ENCODE measurements at places on chromosomes 12 and 14.

- DNase-seq, result peak; percentile 57
Observed at GRCh38 chr12:104456417-104456949, at the start of gene CHST11. Gene CHST11 (plus strand): TSS chr12:104456948.

GRCh38 chr14:55440385-55440784 lies at the start of gene TBPL2:
Gene TBPL2 (minus strand): TSS chr14:55440616. CDS start chr14:55440449, 167 bp downstream.
- DNase-seq, result no peak

GRCh38 chr12:56596815-56597214 lies 33.3 kb downstream of the BAZ2A start:
- DNase-seq, result no peak

GRCh38 chr12:77352946-77353345 lies 287.6 kb upstream of the E2F7 start:
- DNase-seq, result no peak

GRCh38 chr14:65320661-65321308 lies 91.7 kb upstream of the FUT8 start:
- no peak for DNase-seq

DNA sequence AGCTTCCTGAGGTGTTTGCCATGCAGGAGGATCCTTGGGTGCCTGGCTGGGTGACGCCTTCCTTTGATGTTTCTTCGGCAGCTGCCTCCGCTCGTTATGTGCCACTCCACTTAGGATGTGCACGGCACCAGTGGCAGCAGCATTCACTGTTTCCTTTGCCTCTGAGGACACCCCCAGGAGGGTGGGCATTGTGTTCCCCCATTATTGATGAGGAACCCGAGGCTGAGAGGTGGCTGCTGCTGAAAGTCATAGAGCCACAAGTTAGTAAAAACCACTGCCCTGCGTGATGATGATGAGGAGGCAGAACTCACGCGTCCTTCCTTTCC lies 41.2 kb downstream of the EP400 start:
- DNase-seq, result no peak

GRCh38 chr12:65609359-65609771 lies 214.9 kb upstream of the HMGA2 start:
- DNase-seq, result no peak

DNA sequence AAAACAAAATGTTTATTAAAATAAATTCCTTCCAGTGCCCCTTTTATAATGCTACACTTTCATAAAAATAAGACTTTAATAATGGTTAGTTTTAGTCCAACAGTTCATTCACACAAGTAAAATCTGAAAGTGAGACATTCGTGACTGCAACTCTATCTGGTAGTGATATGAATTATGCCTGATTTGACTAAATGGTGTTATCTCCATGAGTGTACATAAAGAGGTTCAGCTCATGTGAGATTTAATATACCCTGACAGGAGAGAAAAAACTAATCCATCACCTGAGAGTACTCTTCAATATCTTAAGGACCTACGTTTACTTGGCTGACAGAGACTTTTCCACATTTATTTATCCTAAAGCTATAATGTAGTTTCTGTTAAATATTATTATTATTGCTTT lies 34.0 kb downstream of the ERO1A start:
- DNase-seq, result no peak

GRCh38 chr12:79329933-79330332 lies 360.8 kb downstream of the PAWR start:
- no peak for DNase-seq

- DNase-seq, result no peak
Observed at GRCh38 chr12:66109056-66109455, 21.5 kb downstream of the LLPH start.

- no peak for DNase-seq
Observed at GRCh38 chr12:127588249-127588648, 678.7 kb upstream of the TMEM132C start.

- DNase-seq, result no peak
Observed at GRCh38 chr14:102497998-102498677, 11.4 kb downstream of the ANKRD9 start.

GRCh38 chr12:55624056-55624455 lies 12.6 kb upstream of the OR10P1 start:
- no peak for DNase-seq

GRCh38 chr14:55671641-55672040 lies 91.6 kb downstream of the KTN1 start:
- DNase-seq, result no peak

GRCh38 chr12:62106547-62107185 lies 153.5 kb upstream of the USP15 start:
- DNase-seq, result no peak

DNA sequence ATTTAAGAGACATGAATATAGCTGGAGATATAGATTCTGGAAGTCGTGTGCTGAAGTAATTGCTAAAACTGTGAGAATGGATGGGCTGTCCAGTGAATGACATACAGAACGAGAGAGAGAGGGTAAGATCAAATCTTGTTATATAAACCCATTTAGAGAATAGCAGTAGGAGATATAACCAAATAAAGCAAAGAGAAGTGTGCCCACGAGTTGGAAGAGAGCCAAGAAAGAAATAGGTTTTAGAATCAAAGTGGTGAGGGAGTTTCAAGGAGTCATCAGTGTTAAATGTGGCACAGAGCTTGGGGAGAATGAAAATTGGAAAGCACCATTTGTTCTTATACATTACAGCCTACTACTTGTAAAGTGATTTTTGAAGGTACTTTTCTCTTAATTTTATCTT lies 19.2 kb downstream of the TOGARAM1 start:
- no peak for DNase-seq

GRCh38 chr12:68240079-68240478 lies 13.3 kb downstream of the IL22 start:
- DNase-seq, result no peak

- DNase-seq, result no peak
Observed at GRCh38 chr12:105099356-105099755, 8.2 kb upstream of the WASHC4 start.

- DNase-seq, result no peak
Observed at GRCh38 chr12:41514021-41514777, 326.1 kb downstream of the PDZRN4 start.

DNA sequence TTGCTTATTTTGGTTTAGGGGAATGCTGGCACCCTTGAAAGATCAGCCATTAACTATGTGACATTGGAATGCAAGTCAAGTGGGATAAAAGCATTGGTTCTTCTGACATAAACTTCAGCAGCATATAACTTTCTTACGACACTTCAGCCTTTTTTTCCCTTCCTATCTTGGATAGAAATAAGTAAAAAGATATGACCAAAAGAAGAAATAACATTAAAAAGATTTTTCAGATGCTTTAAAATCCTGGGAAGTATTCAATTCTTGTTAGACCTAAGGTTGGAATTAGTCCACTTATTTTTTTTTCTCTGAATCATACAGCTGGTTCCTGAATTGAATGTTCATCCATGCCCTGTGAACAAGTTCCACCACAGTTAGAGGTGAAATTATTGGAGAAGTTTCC lies 85.6 kb upstream of the TSPAN8 start:
- DNase-seq, result no peak

DNA sequence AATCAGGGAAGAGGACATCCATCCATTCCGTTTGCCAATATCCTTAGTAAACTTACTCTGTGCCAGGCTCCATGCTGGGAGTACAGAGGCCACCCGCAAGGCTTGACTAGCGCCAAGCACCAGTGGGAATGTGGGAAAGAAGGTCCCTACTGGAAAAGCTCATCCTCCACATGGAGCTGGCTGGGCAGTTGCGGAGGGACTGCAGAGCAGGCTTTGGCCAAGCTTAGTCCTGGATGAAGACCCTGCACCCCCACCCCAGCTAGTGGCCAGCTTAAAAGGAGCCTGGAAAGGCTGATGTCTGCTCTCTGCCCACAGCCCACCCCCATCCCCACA lies 22.4 kb upstream of the EIF2B2 start:
- DNase-seq, result no peak

GRCh38 chr12:20463913-20464524 lies 95.7 kb downstream of the PDE3A start:
- DNase-seq, result no peak

DNA sequence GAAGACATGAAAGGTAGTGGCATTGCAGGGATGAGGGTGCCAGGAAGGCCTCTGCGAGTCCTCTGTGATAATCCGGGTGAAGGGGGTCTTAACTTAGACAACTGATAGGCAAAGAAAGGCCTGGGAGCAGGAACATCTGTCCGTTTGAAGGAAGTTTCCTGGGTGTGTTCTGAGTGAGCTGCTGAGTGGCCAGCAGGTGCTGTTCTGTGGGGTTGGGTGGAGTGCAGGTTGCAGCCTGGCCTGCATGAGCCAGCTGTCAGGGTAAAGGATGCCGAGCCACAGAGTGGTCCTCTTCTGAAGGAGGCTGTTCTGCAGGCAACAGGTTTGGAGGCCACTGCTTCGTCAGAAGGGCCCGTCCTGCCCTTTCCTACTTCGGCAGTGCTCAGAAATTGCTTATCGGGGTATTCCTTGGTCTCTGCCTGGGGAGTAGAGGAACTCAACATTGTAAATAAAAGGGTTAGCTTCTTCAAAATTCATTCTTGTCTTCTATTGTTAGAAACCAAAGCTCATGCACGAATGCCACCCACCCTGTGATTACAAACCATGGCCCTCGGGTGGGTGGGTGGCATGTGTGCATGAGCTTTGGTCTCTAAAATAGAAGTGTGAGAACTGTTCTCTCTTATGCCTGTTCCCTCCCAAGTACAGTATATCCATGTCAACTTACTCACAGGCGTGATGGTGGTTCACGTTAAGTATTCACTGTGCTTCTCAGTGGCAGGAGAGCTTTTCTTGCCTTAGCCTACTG lies 118.9 kb downstream of the CHST11 start:
- no peak for DNase-seq

DNA sequence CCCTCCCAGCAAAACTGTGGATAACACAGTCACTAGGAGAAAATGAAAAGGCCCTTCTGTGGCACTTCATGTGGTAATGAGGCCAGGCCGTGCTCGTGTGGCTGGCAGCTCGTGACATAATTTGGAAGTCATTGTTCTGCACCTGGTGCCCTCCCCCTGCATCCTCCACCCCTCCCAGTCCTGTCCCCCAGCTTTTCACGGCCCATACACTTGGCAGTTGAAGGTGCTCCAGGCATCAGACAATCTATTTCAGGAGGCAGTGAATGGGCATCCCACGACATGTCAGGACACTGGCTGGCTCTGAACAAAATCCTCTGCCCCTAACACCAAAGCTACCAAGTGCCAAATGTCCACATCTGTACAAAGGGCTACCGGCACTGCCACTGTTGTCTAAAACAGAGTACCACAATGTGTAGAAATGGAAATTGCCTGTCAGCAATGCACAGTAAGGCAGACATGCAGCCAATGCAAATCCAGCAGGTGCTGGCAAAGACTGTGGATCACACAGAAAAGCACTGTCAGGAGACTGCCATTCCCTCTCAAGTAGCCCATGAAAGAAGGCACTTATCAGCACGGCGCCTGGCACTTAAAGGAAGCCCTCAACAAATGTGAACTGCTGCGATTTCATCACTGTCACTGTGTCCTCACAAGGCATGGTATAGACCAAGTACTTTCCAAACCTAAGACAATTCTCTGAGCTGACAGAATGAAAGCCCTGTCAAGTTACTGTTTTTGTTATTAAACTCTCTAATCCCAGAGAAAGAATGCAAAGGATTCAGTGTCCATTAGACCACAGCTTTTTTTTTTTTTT lies 39.1 kb downstream of the CORO1C start:
- no peak for DNase-seq

GRCh38 chr12:851913-852312 lies 97.6 kb downstream of the RAD52 start:
- DNase-seq, result no peak

GRCh38 chr14:38257507-38257906 lies 1.6 kb upstream of the CLEC14A start:
- no peak for DNase-seq

DNA sequence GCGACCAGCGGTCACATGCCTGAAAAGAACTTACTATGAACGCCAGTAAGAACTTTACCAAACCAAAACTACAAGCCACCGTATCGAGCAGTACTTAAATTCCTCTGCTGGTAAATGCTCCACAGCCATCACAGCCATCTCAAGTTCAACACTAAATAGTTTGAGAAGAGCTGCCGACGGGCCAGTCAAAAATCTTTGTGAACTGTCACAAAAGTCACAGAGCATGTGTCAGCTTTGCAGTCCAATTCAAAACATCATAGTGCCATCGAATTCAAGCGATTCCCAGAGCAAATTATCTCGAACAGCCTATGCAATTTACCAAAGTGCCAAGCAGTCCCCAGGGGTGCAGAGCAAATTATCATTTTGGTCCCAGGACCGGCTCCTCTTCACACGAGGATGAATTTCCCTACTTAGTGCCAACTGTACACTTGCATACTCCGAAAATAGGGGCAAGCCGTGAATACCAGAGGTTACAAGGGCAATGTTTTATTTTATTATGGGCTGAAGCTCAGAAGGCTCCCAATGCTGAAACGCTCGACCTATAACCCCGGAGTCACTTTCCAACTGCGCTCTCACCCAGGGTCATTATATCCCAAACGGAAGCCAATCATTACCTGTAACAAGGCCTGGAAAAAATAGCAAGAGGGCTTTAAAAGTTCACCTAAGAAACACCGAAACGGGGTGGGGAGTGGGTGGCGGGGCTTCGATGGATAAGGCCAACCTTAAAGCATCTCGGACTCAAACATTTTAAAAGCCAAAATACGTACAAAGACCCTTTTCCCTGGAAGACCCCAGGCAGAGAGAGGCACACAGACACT lies 1.1 kb downstream of the LRP6 start:
- DNase-seq, result no peak

DNA sequence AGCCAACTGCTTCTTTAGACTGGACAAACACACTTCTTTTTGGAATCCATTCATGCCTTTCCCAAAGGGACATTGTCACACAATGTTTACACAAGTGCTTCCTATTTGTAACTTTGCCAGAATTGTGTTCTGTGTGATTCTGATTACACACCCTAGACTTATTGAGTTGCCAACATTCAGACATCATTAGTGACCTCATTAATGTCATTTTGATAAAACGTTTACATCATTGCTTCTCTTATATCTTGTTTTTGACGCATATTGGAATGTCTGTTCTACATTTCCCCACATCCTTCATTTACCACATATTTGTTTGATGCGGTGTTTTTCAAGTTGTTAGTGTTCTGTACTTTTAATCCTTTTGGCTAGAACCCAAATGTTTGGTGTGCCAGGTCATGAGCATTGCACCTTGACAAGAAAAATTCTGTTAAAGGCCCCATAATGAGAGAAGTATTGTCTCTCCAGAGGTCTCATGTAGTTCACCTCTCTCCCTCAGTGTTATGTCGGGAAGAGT lies 305.5 kb downstream of the AEBP2 start:
- DNase-seq, result no peak

DNA sequence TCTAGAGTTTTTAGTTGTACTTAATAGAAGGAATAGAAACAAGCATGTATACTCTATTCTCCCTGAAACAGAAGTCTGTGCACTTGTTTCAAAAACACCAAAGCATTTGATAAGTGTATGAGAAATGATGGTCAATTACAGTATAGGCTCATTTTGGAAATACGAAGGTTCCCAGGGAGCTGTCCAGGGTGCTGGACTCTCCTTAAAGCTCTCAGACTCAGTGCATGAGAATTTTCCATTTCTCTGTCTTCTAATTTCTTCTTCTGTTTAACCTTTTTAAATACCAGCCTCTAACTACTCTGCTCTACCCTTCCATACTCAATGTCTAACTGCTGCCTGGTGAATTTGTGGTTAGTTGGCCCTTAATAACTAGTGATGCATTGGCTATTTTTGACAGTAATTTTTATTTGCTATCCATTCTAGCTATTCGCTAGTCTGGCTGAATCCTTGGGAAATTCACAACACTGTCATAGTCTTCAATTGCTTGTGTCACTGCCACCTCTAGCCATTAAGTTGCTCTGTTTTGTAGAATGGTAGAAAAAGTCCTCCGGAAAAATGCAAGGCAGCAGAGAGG lies 229.2 kb downstream of the NRXN3 start:
- DNase-seq, result no peak

- DNase-seq, result no peak
Observed at GRCh38 chr14:88995437-88996198, 171.2 kb downstream of the TTC8 start.

Data from T-helper 9 cell (primary cell).